ENCODE measurements at places on chromosomes 4 and X.

DNA sequence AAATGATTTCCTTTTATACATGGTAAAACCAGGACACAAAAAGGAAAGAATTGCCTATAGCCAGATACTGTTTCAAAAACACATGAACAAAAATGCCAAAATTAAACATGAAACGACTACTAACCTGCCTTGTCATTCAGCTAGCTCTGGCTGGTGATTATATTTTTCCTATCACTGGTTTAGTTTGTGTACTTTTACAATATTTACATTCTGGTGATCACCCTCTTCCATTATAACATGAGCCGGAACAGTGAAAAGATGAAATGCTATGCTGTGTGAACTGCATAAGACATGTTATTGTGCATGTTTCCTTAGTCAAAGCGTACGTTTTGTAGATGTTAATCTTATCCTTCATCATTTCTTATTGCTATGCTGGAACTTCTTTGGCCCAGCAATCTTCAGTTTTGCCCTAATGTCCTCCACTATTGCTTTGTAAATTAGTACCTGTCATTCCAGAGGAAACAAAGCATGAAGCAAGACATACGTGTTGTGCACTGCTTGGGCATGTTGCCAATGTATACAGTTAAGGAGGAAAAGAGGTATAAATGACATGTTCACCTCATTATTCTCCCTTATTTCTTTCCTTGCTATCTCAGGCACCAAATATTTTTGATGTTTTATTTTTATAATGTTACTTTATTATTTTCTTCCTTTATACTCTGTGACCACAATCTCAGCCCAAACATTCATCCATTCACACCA lies 386.3 kb downstream of the ARHGAP24 start:
- H3K36me3 ChIP-seq: no peaks in the 10 kb centered on the region
- H3K4me3 ChIP-seq: no peak overlapping the region
- no peaks in the 10 kb centered on the region for H3K27me3 ChIP-seq
- no peak overlapping the region for H3K27ac ChIP-seq

DNA sequence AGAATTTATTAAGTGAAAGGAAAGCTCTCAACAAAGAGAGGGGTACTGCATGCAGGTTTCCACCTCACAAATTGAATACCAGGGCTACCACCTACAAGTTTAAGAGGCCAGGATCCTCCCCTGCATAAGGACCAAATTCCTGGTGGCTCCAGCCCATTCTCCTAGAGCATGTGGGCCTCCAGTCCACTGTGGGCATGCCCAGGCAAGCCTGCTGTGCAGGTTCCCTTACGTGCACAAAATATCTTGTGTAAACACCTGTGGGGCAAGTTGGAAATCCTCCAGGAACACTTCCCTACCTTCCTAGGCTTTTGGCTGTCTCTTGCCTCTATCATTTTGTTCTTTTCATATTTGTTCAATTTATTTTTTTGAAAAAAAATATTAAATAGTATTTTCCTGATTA lies 724.3 kb downstream of the ARAP2 start:
- DNase-seq: no peak
- H3K4me3 ChIP-seq: no peak overlapping the region
- no peaks in the 10 kb centered on the region for H3K4me1 ChIP-seq

DNA sequence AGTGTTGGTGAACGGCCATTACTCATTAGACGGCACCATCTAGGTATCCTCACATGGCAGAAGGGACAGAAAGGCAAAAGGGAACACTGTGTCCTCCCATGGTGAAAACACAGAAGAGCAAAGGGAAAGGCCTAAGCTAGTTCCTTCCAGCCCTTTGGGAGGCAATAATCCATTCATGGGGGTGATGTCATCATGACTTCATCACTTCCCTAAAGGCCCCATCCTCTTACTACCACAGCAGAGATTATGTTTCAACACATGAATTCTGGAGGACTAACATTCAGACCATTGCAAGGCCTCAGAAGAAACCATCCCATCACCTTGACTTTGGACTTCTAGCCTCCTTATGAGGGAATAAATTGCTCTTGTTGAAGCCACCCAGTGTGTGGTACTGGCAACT lies 238.2 kb downstream of the MGST2 start:
- H3K4me1 ChIP-seq: peaks cover 8% of the 10 kb centered on the region
- no peaks in the 10 kb centered on the region for H3K36me3 ChIP-seq
- no peaks in the 10 kb centered on the region for H3K27me3 ChIP-seq
- DNase-seq: peak; percentile 49
- no peak overlapping the region for H3K27ac ChIP-seq

DNA sequence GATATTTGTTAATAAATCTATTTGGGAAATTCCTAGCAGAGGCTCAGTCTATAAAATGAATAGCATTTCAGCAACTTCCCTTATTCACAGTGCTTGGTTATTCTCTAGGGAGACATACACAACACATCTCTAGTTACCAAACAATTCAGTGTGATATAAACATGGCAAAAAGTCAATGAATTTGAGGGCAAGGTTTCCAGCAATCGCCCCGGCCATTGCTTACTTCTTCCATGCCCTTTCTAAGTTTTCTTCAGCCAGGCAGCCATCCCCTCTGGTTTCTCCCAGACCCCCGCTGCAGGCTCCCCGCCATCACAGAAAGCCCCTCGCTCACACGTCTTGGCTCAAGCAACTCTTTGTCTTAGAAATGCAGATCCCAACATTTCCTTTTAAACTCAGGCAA lies 4.4 kb downstream of the TLR7 start:
- H3K4me3 ChIP-seq: no peak overlapping the region

GRCh38 chrX:78199851-78200250 lies 60.4 kb upstream of the TAF9B start:
- H3K4me3 ChIP-seq: no peak overlapping the region
- no peaks in the 10 kb centered on the region for H3K36me3 ChIP-seq
- H3K27me3 ChIP-seq: no peaks in the 10 kb centered on the region
- DNase-seq: peak; percentile 8
- no peak overlapping the region for H3K27ac ChIP-seq

GRCh38 chrX:104318330-104319009 lies 63.7 kb upstream of the ESX1 start:
- peaks cover 3% of the 10 kb centered on the region for H3K27me3 ChIP-seq
- DNase-seq: peak; percentile 57
- H3K4me1 ChIP-seq: peaks cover 2% of the 10 kb centered on the region
- H3K36me3 ChIP-seq: no peaks in the 10 kb centered on the region
- no peak overlapping the region for H3K27ac ChIP-seq

DNA sequence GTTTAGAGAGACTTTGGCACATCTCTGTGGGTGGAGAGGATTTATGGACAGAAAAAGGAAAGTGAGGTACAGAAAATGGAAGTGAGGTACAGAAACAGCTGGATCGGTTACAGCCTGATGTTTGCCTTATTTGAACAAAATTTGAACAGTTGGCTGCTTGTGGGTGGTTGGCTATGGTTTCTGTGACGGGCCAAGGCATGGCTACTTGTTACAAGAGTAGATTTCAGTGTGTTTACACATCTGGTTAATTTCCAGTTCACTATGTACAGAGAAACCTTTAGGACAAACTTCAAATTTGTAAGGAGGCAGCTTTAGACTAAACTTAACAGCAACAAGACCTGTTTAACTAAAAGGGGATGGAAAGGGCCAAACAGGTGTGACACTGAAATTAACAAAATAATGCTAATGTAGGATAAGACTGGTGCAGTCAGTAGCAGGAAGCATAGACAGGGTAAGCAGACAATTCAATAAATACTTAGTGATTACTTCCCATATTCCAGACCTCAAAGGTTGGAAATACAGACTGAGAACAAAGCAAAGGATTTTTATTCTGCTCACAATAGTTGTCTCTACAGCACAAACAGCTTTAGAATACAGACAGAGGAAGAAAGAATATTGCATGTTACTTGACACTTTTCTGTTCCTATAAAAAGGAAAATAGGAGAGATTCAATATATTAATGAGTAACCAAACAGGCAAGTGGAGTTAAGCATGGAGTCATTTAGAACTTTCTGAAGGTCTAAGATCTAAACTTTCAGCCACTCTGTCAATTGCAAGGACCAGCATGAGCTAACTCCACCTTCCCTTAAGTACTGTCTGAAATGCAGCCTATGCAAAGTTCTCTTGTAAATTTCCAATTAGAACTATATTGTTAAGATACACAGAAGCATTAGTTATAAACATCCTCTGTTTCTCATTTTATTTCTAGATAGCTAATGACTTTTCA lies 294.4 kb upstream of the FAT4 start:
- no peaks in the 10 kb centered on the region for H3K36me3 ChIP-seq
- H3K27me3 ChIP-seq: no peaks in the 10 kb centered on the region
- no peak overlapping the region for H3K27ac ChIP-seq
- no peak overlapping the region for H3K4me3 ChIP-seq
- H3K4me1 ChIP-seq: no peaks in the 10 kb centered on the region

DNA sequence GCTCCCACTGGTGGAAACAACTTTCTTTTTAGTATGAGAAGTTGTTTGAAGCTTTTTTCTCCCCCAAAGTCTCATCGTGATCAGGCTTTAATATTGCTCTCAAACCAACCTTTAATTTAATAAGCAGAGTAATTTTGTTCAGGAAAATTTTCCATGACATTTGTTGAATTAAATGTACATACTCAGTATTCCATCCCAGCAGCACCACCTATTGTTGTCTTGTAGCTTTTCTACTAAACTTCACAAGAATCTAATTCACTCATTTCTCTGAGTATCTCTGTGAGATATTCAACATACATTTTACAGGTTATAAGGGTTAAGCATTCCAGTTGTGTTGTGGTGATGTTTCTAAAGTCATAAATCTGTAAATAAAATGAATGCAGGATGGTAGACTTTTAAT lies 218.3 kb upstream of the HAND2 start:
- H3K36me3 ChIP-seq: no peaks in the 10 kb centered on the region
- H3K4me3 ChIP-seq: no peak overlapping the region
- H3K4me1 ChIP-seq: no peaks in the 10 kb centered on the region
- H3K27me3 ChIP-seq: no peaks in the 10 kb centered on the region
- DNase-seq: peak; percentile 4

GRCh38 chr4:11297627-11298026 lies 131.1 kb downstream of the HS3ST1 start:
- H3K36me3 ChIP-seq: no peaks in the 10 kb centered on the region
- no peaks in the 10 kb centered on the region for H3K4me1 ChIP-seq
- no peak for DNase-seq
- no peaks in the 10 kb centered on the region for H3K27me3 ChIP-seq
- H3K27ac ChIP-seq: no peak overlapping the region

- H3K27me3 ChIP-seq: peaks cover 2% of the 10 kb centered on the region
- peaks cover 2% of the 10 kb centered on the region for H3K4me1 ChIP-seq
- H3K27ac ChIP-seq: no peak overlapping the region
- no peak for DNase-seq
Observed at GRCh38 chrX:16240231-16240905, 73.1 kb downstream of the MAGEB17 start.

DNA sequence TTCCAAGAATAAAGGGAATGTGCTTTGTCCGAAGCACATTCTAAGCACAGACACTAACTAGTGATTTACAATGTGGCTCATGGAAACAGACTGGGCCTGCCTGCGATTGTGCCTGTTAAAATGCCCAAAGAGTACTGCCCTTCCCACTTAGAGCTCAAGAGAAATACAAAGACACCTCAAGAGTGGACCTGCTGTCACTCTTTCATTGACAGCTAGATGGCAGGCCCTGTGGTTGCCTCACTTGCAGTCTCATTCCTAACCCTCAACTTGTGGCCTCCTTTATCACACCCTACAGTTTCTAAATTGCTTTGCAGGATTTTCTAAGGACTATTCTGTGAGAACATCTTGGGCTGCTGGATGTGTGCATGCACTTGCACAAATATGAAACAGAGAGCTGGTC lies 331.0 kb upstream of the EMCN start:
- H3K4me3 ChIP-seq: no peak overlapping the region
- H3K27me3 ChIP-seq: no peaks in the 10 kb centered on the region
- no peak overlapping the region for H3K27ac ChIP-seq
- no peaks in the 10 kb centered on the region for H3K36me3 ChIP-seq
- DNase-seq: no peak
- no peaks in the 10 kb centered on the region for H3K4me1 ChIP-seq

Measured in IMR-90 (cell line).